Memory B cell (primary cell): ENCODE measurements at places on chromosomes 6 and 20.

DNA sequence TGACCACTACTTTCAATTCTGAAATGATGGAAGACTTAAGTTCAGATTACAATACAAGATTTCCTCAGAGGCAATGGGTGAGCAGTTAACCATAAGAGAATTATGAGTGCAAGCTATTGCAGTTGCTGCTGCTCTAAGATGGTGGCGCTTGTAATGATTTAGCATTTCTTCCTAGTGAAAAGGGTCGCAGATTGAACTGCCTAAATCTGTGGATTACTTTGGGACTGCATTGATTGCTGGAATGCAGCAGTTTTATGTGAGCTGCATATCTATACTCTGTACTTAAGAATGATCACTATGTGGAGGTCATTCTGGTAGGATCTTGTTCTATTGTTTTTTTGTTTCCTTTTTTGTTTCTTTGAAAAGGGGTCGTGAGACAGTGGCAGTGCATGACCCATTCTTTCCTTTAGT lies 5.3 kb downstream of the SCAF8 start:
- H3K4me3 ChIP-seq = no peak overlapping the region
- peaks cover 32% of the 10 kb centered on the region for H3K4me1 ChIP-seq
- no peaks in the 10 kb centered on the region for H3K27me3 ChIP-seq
- no peak overlapping the region for H3K27ac ChIP-seq
- peaks cover 10% of the 10 kb centered on the region for H3K36me3 ChIP-seq

- no peak overlapping the region for H3K4me3 ChIP-seq
- no peaks in the 10 kb centered on the region for H3K27me3 ChIP-seq
- no peak overlapping the region for H3K27ac ChIP-seq
- no peaks in the 10 kb centered on the region for H3K4me1 ChIP-seq
- H3K36me3 ChIP-seq = peaks cover 9% of the 10 kb centered on the region
These were observed 61.2 kb downstream of the SOD2 start for GRCh38 chr6:159631886-159632285.

DNA sequence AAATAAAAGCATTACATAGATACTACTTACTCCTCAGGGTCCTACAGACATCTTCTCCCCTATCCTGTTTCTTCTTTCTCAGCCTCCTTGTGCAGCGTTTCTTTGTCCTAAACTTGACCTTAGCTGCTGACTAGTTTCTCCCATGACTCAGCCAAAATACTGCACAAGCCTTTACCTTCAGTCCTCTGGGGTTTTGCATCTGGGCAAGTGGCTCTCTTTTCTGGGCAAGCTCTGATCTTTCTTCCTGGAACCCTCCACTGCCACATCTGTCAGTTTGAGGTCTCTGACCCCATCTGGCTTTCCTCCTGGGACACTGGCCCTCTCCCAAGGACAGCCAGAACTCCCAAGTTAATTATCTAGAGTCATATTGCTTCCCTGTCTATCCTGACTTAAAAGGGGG lies 838.4 kb downstream of the DHX35 start:
- no peak for DNase-seq
- peaks cover 2% of the 10 kb centered on the region for H3K4me1 ChIP-seq
- H3K27me3 ChIP-seq = peaks cover 3% of the 10 kb centered on the region
- no peak overlapping the region for H3K4me3 ChIP-seq
- no peak overlapping the region for H3K27ac ChIP-seq
- H3K36me3 ChIP-seq = peaks cover 3% of the 10 kb centered on the region

DNA sequence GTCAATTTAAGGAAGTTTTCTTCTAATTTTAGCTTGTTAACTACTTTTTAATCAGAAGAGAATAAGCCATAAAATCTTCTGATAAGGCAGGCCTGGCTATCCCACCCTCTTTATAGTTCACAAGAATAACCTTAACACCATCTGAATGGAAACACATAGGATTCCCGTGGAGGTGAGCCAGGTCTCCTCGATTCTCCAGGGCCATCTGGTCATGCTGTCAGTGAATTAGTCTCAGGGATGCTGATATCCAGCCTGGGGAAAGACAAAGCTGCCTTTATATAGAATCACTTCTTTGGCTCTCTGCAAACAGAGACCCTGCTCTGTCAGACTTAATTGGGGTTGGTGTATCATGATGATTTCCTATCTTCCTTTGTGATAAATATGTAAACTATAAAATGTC lies 30.1 kb upstream of the TAGAP start:
- H3K27ac ChIP-seq = no peak overlapping the region
- H3K27me3 ChIP-seq = no peaks in the 10 kb centered on the region
- peaks cover 18% of the 10 kb centered on the region for H3K4me1 ChIP-seq
- DNase-seq = no peak
- H3K36me3 ChIP-seq = peaks cover 4% of the 10 kb centered on the region

DNA sequence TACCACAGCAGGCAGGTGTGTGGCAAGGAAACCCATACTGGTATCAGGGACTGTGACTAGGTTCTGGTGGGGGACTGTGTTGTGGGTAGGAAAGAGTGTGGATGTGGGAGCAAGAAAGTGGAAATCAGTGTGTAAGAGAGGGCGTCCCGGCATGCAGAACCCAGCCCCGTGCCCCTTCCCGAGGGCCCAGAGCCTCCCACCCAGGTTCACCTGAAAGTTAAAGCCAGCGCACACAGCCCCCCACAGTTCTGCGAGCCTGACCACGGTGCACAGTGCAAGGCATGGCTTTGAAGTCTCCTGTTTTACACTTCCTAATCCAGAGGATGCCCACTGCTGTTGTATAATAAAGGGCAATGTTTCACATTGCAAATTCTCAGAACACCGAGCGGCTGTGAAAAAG lies 22.7 kb downstream of the MAFB start:
- H3K27ac ChIP-seq = no peak overlapping the region
- DNase-seq = no peak
- no peaks in the 10 kb centered on the region for H3K36me3 ChIP-seq
- H3K4me3 ChIP-seq = no peak overlapping the region

DNA sequence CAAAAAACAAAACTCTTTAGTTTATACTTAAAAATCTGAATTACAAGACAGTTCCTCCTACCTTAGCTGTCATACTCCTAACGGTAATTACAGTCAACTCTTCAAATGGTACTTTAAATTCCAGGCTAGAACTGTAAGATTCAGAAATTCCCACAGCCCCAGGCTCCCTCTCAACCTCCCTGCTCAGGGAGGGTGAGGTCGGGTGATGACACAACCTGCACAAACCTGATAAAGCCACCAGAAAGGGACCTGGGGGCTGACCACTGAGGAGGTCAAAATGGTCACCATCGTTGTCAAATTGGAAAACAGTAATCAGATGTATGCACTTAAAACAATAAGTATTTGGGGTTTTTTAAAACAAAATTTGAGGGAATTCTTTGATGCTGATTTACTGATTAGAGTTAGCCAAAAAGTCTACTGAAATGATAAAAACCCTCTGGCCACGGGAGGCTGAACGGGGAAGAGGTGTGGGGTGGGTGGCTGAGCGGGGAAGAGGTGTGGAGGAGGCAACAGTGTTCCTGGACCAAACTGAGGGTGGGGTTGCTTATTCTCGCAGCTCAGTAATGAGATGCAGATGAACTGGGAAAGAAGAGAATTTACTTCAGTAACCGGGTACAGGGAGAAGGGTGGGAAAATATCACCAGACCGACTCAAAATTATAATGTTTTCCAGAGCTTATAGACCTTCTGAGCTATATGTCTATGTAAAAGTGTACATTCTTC lies 52.4 kb downstream of the SLC22A1 start:
- no peaks in the 10 kb centered on the region for H3K36me3 ChIP-seq
- no peak for DNase-seq
- peaks cover 8% of the 10 kb centered on the region for H3K27me3 ChIP-seq
- no peaks in the 10 kb centered on the region for H3K4me1 ChIP-seq
- H3K4me3 ChIP-seq = no peak overlapping the region
- no peak overlapping the region for H3K27ac ChIP-seq

DNA sequence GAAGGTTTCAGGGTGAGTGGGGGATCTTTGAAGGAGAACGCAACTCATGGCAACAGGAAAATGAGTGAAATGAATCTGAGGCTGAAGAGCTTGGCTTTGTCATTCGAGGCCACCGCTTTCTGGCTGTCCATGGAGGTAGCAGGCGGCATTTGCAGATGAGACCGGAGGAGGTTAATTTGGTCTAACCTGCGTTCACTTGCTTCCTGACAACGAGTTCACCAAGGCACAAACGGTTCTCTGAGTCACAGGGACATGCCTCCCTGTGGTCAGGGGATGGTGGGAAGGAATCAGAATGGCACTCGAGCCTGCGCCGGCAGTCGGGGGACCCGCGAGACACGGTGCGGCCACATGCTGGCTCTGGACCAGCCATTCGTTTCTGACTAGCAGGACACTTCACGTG lies 75.0 kb downstream of the IRF4 start:
- H3K27ac ChIP-seq = no peak overlapping the region
- H3K4me1 ChIP-seq = peaks cover 20% of the 10 kb centered on the region

- no peak overlapping the region for H3K27ac ChIP-seq
- no peak overlapping the region for H3K4me3 ChIP-seq
- peaks cover 2% of the 10 kb centered on the region for H3K36me3 ChIP-seq
- H3K27me3 ChIP-seq = no peaks in the 10 kb centered on the region
These were observed 58.1 kb upstream of the REV3L start for GRCh38 chr6:111541026-111541681.

DNA sequence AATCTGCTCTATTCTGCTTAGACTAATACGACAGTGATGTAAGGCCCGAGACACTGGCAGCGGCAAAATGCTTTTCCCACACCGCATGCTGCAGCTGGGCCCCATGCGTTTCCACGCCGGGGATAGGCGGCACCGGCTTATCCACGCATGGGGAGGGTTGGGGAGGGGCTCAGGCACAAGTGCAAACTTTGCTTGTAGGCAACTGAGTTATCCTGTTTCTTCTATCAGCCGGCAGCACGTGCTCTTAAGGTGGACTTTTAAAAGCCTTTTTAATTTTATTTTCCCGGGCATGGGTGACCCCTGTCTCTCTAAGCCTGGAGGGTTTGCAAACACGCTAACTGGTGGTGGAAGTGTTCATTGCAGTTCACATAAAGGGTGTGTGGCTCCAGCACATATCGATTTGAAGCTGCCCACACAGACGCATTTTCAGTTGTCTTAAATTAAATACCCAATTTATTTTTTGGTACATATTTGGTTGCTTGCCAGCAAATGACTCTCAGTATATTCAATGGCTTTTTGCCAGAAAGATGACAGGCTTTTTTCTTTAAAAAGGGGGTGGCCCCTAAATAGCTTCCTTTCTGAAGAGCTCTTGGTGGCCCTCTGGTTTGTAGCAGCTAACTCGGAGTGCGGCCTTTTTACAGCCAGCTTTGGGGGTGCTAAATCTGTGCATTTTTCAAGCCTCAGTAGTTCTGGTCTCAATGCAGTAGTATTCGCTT lies 561.8 kb upstream of the AGPAT4 start:
- no peaks in the 10 kb centered on the region for H3K27me3 ChIP-seq
- no peak overlapping the region for H3K27ac ChIP-seq
- H3K36me3 ChIP-seq = no peaks in the 10 kb centered on the region
- no peaks in the 10 kb centered on the region for H3K4me1 ChIP-seq
- H3K4me3 ChIP-seq = no peak overlapping the region

GRCh38 chr20:34712525-34713192 lies 8.5 kb downstream of the TP53INP2 start:
- no peak for DNase-seq
- peaks cover 12% of the 10 kb centered on the region for H3K4me1 ChIP-seq
- H3K27me3 ChIP-seq = no peaks in the 10 kb centered on the region
- no peak overlapping the region for H3K4me3 ChIP-seq

- H3K27ac ChIP-seq = no peak overlapping the region
- no peaks in the 10 kb centered on the region for H3K36me3 ChIP-seq
- DNase-seq = no peak
- H3K4me1 ChIP-seq = peaks cover 5% of the 10 kb centered on the region
- peak overlapping the region; percentile 68 for H3K4me3 ChIP-seq
These were observed 609 bp downstream of the L3MBTL1 start for GRCh38 chr20:43508106-43508505.

DNA sequence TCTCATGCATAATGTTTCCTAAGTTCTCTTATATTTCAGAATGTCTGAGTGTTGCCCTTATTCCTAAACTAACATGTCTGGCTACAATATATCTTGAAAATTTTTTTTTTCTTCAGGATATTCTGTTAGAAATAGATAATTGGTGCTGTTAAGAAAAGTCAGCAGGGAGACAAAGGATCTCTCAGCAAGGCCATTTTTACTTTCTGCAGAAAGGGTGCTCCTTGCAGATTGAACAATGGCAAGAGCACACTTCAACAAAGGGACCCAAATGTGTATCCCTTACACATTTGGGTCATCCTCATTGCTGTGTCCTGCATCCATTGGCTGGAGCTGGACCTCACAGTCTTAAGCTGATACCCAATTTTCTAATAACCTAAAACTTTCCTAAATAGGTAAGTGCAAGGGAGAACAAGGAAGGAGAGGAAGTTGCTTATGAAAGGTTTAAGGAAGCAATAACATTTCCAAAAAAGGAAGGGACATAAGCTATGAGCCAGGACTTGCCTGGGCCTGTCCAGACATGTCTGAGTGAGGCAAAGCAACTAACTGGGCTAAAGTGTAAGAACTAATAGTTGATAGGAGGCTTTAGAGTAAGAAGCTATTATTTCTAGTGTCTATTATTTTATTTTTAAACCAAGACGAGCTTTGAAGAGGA lies 429.6 kb downstream of the BCKDHB start:
- no peak overlapping the region for H3K4me3 ChIP-seq
- no peaks in the 10 kb centered on the region for H3K36me3 ChIP-seq
- H3K27ac ChIP-seq = no peak overlapping the region
- no peak for DNase-seq

- peaks cover 28% of the 10 kb centered on the region for H3K36me3 ChIP-seq
- peak overlapping the region; percentile 50 for H3K4me3 ChIP-seq
- DNase-seq = no peak
- peak overlapping the region; percentile 79 for H3K27ac ChIP-seq
These were observed 50.7 kb downstream of the PTPN1 start for GRCh38 chr20:50560867-50561266.

DNA sequence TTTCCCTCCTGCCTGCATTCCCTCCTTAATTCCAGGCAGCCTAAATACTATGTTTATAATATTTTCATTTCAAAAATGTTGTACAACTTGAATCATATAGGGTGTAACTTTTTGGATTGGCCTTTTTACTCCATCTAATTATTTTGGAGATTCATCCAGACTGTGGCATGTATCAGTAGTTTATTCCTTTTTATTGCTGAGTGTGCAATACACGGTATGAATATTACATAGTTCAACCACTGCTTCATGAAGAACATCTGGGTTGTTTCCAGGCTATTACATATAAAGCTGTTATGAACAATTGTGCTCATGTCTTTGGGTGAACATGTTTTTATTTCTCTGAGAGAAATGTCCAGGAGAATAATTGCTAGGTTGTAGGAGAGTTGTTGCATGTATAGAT lies 253.5 kb upstream of the SLC35B3 start:
- no peaks in the 10 kb centered on the region for H3K36me3 ChIP-seq
- peaks cover 13% of the 10 kb centered on the region for H3K4me1 ChIP-seq
- DNase-seq = no peak
- no peak overlapping the region for H3K4me3 ChIP-seq
- H3K27me3 ChIP-seq = no peaks in the 10 kb centered on the region

- H3K4me3 ChIP-seq = peak overlapping the region; percentile 84
- no peak for DNase-seq
- H3K4me1 ChIP-seq = peaks cover 9% of the 10 kb centered on the region
- no peaks in the 10 kb centered on the region for H3K36me3 ChIP-seq
- peak overlapping the region; percentile 32 for H3K27ac ChIP-seq
These were observed 838 bp downstream of the STMN3 start for GRCh38 chr20:63652192-63652980.
